Neural crest cell (in vitro differentiated cells): ENCODE measurements at places on chromosomes 1 and 21.

DNA sequence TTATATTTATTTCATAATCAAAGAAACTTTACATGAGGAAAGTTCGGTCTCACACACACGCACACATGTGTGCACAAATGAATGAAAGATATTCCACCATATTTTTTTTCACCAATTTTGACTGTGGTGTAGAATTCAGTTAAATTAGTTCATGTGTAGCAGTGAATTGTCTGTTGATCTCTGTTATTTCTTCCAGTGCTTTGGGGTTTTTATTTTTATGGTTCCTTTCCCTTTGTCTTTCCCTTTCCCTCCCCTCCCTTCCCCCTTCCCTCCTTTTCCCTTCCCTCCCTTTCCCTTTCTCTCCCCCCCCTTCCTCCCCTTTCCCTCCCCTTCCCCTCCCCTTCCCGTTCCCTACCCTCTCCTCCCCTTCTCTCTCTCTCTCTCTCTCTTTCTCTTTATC lies 8.9 kb downstream of the RYR2 start:
- DNase-seq, result no peak

DNA sequence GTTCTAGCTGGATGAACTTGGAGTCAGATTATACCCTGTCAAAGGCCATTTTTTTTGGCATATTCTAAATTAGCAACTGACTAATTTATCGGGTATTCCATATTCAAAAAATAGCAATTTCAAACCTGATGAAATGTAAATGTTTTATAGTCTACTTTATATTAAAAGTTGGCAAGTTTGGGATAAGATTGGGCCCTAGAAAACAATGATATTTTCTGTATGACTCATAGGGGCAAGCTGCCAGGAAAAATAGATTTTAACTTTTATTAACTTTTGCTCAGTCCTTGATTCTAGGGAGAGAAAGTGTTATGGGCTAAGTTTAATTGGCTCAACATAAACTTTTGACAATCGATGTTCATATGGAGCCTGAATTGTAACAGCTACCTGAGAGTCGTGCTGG lies 576.9 kb upstream of the B3GALT2 start:
- no peak for DNase-seq

- DNase-seq, result no peak
These were observed 112.9 kb upstream of the F3 start for GRCh38 chr1:94654459-94654858.

DNA sequence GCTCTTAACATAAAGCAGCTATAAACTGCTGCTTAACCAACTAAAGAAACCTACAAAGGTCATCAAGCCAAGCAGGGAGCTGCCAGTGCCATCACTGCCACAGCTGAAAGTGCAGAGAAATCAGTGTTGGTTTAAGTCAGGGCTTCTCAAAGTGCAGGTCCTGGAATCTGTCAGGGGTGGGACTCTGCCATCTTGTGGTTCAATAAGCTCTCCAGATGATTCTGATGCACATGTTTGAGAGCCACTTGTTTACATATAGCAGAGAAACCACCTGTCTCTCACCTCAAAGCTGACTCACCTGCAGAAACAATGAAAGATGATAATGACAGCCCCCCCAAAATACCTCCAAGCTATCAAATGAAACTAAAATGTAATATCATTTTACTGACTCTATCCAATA lies 49.3 kb downstream of the SH3GLB1 start:
- DNase-seq, result no peak

GRCh38 chr21:34078915-34079314 lies 5.5 kb downstream of the MRPS6 start:
- DNase-seq, result no peak
